Esophagus squamous epithelium (tissue), 5 donors: ENCODE measurements at places on chromosomes 7 and 10.

DNA sequence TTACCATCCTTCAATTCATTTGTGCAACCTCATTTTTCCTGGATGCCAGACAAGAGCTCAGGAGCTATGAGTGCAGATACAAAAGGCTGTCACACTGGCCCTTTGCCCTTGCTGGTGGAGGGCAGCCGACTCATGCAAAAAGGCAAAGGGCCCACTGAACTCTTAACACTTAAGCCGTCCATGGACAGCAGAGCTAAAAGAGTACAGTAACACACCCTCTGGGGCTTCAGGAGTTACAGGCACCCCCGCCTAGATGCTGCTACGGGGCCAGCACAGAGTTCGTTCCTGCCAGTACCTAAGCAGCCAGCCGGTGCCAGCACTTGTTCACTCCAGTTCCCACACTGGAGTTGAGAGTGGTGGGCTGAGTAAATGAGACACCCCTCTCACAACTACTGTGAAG, 69.9 kb upstream of the MRLN start:
- DNase-seq: no peak

DNA sequence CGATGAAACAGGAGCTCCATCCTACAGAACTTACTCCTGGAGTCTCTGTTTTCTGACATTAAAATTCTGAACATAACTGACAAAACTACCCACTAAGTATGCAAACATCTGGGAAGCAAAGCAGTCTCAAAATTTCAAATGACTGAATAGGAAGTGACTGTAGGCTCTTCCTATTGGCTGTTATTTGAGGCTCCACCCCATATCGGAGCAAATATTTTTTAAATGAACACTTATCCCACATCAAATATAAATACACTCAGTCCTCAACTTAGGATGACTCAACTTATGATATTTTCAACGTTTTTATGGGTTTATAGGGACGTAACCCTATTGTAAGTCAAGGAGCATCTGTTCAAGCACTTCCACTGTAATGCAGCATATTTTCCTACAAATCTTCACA, 8.8 kb downstream of the HSPA12A start:
- DNase-seq: no peak

DNA sequence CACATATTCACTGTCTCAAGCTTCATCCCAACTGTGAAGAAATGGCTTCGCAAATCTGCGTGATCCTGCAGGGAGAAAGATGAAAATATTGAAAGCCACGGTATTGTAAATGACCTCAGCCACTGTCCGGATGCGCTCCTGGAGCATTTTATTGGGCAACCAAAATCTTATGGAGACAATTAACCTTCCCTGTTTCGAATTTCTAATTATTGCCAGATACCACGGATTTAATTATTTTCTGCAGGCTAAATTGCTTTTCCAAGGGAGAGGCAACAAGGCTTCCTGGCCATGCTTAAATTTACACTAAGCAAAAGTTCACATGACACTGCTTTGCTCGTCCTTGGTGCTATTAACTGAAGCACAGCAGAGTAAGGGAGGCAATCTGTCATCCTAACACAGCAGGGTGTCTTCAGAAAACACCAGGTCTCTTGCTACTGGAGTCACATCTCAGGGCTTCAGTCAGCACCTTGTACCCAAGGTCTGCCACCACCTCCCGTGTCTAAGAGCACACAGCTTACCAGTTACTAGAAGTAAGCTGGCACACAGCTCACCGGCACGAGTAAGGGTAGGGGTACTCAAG, 162.2 kb downstream of the SFMBT2 start:
- DNase-seq: no peak

DNA sequence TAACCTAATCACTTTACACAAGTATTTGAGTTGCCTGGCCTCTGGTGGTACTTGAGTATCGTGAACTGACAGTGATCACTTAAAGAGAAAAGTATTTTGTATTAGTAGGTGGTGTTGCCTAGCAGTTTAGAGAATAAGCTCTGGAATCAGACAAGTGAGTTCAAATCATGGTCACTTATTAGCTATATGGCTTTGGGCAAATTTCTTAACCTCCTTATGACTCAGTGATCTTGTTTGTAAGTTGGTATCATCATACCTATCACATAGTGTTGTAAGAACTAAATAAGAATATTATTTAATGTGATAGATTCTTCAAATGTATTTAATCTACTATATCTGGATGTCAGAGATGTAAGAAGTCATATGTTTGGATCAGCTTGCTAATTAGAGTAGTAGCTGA, 163.8 kb downstream of the RNF133 start:
- DNase-seq: no peak

- no peak for DNase-seq
These were observed 454.6 kb upstream of the SORCS1 start for GRCh38 chr10:107619139-107619538.

GRCh38 chr10:118003126-118003525, 43.6 kb downstream of the RAB11FIP2 start:
- no peak for DNase-seq

- no peak for DNase-seq
These were observed 228.3 kb upstream of the NPVF start for GRCh38 chr7:25456467-25457171.

DNA sequence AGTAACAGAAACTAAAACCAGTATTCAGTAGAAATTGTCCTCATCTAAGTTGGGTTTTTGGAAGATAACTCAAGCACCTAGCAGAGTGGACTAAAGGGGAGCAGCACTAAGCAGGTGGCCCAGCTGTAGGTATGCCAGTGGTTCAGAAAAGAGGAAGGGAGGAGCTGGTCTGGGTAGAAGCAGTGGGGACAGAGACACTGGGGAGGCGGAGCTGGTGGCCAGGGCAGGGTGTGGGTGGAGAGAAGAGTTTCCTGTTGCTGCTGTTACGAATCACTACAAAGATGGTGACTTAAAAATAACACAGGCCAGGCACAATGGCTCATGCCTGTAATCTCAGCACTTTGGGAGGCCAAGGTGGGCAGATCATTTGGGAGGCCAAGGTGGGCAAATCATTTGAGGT, 136.2 kb downstream of the WDR11 start:
- DNase-seq: no peak
